ENCODE measurements at places on chromosomes 6 and 20.

DNA sequence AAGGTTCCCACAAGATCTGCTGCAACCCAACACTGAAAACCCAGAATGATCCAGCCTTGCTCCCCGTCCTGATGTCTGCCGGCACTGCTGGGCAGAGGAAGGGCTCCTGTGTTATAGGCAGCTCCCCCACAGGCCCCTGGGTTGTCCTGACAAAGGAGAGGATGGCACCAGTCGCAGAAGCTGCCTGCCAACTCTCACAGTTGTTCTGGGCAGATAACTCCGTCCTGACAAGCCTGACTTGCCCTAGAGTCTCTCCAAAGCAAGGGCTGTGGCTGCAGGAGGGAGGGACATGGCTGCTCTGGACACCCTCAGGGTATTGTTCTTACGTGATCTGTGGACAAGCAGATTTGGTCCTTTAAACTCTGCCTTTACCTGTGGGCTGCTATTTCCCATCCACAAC is 243.8 kb downstream of the CDH26 start:
- no peak for DNase-seq

GRCh38 chr6:134840086-134840867 is 109.6 kb downstream of the ALDH8A1 start:
- no peak for DNase-seq

GRCh38 chr6:128519132-128519930 is 1.1 kb downstream of the PTPRK start:
- DNase-seq, result peak; percentile 11

DNA sequence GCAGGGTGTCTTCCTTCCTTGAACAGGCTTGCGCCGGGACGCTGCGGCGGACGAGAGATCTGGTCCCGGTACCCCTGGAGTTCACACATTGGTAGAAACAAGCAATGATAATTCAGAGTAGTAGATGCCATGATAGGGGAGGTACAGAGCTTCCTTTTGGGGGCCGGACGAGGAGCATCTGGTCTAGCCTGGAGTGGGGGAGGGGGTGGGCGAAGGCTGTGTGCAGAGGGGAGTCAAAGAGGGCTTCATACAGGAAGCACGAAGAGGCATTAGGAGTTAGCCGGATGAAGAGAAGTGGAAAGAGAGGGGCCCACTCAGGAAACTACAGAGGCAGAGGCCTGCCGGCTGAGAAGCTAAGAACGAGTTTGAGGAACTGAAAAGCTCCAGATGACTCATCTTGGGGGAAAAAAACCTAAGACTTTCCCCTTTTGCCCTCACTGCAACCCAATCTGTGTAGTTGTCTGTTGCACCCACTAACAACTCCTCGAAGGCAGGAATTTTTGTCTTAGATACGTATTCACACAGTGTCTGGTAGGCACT is 611 bp downstream of the CNPY3 start:
- DNase-seq, result no peak

DNA sequence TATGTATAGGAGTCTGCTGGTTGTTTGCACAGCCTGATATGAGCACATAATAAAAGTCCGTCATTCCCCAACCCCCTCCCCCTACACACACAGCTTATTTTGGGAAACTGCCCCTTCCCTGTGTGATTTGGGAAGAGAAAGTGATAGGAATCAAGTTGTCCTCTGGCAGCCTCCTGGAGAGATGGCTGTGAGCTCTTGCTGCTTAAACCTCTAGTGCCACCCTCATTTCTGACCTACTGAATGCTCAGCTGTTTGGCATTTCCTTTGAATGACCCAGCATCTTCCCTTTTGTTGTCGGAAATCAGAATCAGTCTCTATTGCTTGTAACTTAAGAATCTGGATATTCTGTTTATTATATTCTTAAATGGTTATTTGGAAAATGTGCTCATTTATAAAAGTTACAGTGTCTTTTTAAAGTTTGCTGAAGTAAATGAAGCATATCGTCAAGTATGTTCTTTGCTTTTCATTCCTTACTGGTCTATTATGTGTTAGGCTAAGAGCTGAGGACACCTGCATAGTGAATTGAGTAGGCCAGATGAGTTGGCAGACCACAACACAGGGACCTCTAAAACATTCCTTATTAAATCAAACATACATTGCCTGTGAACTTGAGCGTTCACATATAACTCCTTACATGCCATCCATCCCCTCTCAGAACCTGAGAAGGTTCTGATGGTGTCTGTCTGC is 5.5 kb downstream of the RWDD2A start:
- no peak for DNase-seq

DNA sequence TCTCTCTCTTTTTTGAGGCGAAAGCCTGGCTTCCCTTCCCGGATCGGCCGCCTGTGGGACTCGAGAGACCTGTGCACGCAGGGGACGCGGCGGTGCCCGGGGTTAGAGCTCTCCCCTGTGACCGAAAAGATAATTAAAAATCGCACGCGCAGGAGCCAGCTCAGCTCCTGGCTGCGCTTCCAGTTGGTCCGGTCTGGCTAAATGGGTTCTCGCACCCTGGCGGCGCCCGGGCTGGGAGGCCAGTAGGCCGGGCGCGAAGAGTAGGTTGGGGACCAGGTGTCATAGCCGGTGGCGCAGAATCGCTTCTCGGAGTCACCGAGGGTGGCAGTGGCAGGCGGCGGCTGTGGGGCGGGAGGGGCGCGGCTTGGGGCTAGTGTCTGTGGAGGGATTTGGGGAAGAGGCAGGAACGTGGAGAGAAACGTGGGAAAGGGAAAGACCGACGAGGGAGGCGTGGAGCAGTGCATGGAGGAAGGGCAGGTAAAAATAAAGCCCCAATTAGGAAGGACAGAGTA is 41.9 kb upstream of the SUPT3H start:
- DNase-seq, result peak; percentile 56

Data from T-cell (primary cell).